ENCODE measurements at places on chromosomes 6 and 20.

GRCh38 chr6:148440877-148441453 lies 98.3 kb downstream of the SASH1 start:
- DNase-seq = no peak

DNA sequence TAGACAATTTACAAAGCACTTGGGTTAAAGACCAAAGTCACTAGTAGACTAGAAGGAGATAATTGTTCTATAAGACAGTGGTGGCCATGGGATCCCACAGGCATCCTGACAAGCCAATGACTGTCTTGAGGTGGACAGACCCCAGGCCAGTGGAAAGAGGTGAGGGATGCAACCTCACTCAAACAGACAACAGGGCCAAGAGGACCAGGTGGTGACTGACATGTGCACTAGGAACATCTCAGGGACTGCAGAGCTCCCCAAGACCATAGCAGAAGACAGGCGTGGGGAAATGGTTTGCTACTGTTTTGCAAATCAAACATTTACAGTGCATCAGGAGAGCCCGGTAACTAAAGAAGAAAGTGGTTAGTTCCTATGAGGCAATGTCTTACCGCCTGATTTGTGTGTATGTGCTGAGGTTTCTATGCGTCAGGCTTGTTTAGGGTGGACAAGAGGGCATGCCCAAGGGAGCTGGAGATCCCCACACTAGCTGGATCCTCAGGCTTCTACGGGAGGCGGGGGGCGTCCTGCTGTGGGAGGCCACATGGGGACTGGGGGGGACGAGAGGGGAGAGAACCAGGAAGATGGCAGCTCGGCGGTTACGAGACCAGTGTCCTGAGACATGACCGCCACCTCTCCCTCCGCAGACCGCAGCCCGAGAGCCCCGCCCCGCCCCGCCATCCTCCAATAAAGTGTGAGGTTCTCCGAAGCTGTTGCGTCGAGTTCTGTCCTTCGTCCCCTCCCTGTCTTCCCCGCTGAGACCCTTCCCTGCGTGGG lies 623 bp upstream of the MRPS26 start:
- DNase-seq = peak; percentile 79

DNA sequence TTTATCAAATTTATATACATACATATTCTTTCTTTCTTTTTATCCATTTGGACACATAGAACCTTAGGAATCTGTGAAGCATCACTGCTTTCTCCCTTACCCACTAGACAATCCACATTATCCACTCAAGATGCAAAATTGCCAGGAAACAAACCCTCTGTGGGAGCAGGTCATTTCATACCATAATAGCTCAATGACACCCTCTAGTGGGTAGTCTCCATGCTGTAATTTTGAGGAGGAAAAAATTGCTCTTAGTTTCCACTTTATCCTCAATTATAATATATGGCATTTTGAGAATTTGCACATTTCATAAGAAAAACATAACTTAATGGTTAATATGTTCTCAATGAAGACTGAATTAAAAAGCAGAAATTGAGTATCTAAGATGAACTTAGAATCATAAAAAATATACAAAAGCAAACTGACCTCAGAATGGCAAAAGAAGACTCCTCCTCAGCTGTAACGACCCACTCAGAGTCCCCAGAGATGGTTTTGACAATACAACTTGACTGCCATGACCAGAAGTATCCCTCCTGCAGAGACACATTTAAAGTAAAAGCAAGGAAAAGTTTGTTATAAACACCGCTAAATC lies 164.1 kb downstream of the FRK start:
- peak; percentile 10 for DNase-seq

- no peak for DNase-seq
Observed at GRCh38 chr6:133057352-133057751, 183.8 kb upstream of the EYA4 start.

DNA sequence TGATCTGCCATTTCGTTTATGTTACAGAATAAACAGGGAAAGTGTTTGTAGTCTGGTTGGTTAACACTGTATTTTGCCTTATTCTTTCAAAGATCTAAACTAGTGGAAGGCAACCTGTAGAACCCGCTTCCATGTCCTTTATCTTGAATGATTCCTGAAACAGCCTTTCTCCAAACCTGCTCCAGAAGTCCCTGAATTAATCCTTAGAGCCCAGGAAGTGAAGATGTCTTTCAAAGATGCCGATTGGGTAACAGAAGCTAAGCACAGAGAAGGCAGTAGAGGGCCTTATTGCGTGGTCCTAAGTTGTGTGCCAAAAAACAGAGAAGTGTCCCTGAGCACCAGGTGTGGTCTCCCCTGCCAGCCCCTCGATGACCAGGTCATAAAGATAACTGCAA lies 19.2 kb upstream of the ZSCAN16 start:
- no peak for DNase-seq

- peak; percentile 48 for DNase-seq
Observed at GRCh38 chr6:1901556-1901955, 291.8 kb downstream of the FOXC1 start.

DNA sequence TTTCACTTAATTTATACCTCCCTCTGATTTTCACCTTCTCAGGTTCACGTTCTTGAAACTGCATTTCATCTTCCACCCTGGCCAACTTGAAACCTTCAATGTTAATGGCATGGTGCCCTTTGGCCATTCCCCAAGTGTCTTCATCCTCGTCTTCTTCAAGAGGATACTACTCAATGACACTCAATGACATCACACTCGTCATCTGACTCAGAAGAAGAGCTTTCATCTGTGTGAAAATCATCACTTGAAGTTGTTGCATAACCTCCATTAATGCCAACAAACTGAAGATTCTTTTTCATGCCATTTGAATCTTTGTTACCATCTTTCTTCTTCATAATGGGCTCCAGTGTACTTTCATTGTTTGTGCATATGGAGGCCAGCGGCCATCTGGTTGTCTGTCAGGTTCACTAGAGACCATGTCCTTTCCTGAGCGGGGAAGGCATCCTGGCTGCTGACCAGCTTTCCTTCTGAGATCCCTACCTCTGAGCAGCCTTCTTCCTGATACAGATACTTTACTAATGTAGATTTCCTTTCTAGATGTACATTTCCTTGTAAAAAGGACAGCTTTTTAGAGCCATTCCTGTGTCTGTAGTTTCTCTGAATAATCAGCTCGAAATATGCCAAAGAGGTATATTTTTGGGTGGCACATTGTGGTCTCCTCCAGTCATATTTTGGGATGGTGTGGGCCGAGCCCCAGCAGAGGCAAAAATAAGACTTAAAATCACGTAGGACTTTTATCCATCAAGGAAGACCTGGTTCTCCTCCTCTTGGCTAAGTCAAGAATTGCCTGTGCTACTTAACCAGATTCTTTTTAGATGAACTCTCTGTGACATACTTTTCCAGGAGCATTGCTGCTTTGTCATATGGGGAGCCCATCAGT lies 21.3 kb downstream of the TRMT6 start:
- DNase-seq = peak; percentile 60

DNA sequence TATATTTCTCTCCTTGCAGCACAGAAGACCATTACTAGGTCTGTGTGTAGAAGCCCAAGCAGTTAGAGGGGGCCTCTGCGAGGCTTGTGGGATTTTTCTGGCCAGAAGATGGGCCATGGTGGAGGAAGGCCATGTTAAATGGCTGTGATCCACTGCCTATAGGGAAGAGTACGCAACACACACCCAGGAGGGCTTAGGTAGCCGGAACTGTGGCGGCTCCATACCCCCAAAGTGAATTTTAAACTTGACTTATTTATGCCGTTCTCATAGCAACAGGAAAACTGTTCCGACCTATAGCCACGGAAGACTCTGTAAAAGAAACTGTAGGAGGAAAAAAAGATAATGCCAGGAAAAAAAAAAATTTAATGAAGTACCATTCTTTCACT lies 69.5 kb downstream of the SLX4IP start:
- DNase-seq = no peak

GRCh38 chr6:165837948-165838745 lies 175.1 kb upstream of the PDE10A start:
- no peak for DNase-seq

DNA sequence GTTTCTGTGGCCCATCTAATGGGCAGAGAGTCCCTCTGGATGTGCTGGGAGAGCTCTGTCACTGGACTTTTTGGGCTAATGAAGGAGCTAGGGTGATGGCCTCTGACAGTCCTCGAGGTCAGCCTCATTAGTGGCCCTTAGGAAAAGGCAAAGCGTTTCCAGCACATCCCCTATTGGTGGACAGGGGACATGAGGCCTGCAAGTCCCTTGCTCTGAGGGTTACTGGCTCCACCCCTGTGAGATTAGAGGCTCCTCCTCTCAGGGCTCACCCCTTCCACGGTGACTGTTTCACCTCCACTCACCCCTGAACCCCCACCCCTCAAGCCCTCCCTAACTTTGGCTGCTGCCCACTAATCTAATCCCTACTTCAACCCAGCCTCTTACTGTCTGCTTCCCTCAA lies 12.8 kb upstream of the FANCE start:
- DNase-seq = no peak

DNA sequence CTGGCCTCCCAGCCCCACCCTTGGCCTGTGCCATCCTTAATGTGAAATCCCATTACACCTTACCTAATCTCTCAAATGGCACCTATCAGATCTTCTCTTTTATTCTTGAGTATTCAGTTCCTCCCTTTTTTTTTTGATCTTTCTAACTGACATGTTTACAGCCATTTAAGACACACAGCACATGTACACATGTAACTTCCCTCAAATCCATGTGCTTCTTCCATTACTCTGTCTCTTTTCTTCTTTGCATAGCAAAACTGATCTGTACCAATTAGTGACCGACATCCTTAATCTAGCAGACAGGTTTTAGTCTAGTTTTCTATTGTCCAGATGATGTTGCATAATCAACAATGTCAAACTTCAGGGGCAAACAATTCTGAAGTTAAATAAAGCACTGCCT lies 413.8 kb upstream of the FLRT3 start:
- no peak for DNase-seq

GRCh38 chr20:56925831-56926170 lies 296.7 kb downstream of the TFAP2C start:
- no peak for DNase-seq

- DNase-seq = peak; percentile 16
Observed at GRCh38 chr6:53361549-53362031, 12.8 kb upstream of the ELOVL5 start.

DNA sequence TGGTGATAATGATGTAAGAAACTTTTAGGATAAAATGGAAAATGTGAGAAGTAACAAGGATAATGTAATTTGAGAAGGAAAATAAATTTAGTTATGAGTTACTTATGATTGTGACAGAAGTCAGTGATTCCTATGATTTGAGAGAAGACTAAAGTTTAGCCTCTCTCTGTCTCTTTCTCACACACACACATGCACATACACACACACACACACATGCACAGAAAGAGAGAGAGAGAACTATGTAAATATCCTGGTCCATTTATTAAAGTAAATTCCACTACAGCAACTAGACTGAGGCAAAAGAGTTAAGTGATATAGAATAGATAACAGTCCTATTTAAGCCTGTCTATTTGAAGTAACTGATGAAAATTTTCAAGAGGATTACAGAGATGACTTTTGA lies 375.2 kb downstream of the CD109 start:
- no peak for DNase-seq

GRCh38 chr6:30913721-30914075 lies 340 bp upstream of the VARS2 start:
- DNase-seq = no peak

DNA sequence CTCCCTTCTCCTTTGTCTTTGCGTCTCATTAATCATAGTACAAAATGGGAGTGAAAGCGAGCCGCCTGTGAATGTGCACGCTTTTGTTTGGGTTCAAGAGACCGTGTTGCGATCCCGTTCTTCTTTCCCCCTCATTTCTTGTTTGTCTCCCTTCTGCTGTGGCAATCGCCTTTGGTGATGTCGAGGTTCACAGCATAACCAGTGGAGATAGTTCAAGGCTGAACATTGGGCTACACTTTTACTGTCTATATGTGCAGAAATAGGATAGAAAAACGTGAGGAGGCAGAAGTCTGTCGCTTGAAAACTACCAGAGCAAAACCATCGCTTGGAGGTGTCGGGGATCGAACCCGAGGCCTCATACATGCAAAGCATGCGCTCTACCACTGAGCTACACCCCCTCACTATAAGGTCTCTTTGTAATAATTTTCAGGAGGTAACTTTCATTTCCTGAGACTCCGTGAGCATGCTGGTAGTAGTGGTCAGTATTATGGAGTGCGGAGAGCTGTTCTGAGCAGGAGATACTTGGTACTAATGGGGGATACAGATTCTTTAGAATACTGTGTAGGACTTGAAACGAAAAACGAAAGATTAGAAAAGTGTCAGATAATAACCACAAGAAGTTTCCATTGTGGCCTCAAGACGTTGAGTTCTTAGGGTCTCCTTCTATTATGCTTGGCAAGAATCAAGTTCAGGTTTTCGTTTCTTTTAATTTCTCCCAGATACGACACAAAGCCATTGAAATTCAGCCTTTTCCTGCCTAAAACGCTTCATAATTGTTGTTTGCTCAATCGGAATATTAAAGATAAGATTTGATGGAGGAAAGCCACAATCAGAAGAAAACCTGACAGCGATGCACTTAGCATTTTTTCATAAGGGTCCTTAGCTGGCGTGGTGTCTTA lies 106.6 kb downstream of the TRIM27 start:
- no peak for DNase-seq

DNA sequence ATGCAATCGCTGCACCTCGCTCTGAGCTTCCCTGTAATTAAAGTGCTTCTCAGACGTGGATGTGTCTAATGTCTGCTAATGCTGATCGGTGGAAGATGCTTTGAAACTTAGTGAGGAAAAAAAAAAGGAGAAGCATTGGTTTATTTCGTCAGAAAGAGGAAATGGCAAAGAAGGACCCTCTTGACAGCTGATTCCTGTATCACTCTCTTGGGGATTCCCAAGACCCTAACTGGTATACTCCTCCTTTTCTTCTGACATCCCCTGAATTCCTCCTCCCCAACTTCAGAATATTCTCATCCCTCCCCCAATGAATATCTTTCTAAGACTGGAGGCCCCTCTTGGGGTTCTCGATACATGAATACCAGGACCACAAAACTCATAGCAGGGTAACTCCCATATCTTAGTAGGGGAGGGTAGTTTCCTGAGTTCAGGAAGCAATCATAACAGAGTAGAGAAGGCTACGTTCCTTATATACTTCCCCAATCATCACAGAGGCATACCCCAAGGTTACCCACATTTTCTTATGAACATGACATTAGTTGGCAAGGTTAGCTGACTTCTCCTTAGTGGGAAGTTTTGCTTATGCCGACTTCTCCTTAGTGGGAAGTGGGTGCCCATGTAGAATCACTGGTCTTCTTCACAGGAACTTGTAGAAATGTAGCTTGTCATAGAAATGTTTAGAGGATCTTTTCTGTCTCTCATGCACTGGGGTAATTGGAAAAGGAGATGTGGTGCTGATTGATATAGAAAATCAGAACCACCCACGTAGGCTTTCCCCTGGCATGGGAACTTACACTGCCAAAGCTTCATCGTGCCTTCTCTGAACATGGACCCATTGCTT lies 63.8 kb upstream of the ATXN1 start:
- peak; percentile 76 for DNase-seq

- no peak for DNase-seq
Observed at GRCh38 chr6:162251257-162251656, 476.3 kb downstream of the PRKN start.

GRCh38 chr20:57748601-57749130 lies 38.9 kb upstream of the PMEPA1 start:
- peak; percentile 78 for DNase-seq

GRCh38 chr6:166488076-166488685 lies 98.3 kb downstream of the RAMACL start:
- DNase-seq = peak; percentile 76
